Mucosa of gallbladder (tissue), 1 donor: ENCODE measurements at places on chromosomes 16 and 17. TPM values are rescaled to one million over a fixed set of nuclear protein-coding genes. Genes with fewer than 3 reads are reported as not detected.

DNA sequence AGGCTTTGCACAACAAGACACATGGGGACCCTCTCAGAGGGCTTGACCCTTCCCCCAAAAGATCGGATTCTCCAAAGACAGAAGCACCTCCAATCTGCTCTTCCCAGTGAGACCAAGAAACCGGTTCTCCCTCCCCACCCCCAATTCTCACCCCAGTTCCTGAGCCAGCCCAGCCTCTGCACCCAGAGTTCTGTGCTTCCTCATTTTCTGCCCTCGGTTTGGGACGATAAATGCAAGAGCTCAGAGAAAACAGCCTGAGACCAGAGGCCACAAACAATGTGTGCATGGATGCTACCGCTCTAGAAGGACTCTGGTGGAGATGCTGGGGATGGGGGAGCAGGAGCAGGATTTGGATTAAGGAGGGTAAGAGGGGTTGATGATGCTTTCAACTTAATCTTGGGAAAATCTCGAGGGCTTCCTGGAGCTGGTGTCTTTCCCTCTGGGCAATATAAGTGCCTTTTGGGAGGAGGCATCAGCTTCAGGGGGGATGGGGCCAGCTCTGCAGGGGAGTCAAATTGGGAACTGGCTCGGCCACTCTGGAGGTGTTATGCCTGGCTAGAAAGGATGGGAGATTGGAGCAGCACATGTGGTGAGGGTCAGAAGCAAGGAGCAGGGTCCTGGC is 6.0 kb downstream of the KRT15 start:
- DNase-seq = no peak

DNA sequence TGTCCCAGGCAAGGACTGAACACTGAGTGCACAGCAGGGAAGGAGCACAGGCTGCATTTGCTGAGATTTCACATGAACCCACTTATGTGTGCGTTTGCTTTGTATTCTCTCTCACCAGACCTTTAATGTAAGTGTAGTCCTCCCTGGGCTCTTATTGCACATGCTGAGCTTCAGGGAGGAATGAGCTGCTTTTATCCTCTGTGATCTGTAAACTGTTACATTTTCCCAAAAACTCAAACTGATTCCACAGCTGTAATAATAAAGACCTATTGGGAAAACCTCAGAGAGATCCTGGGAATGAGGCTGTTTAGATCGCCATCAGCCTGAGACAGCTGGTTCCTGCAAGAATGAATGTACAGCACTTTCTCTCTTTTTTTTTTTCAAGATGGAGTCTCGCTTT is 53.6 kb upstream of the ADORA2B start:
- no peak for DNase-seq

Gene RFFL
- total RNA-seq = 45.4 TPM

Gene CLEC18C
- total RNA-seq = 0.98 TPM

Gene RPH3AL
- total RNA-seq = 26.7 TPM

Gene TBC1D3I
- 1.4 TPM for total RNA-seq
